ENCODE measurements at places on chromosomes 7 and 10. TPM values are rescaled to one million over a fixed set of nuclear protein-coding genes. Genes with fewer than 3 reads are reported as not detected.

PSD gene
- 7.8 TPM for polyA plus RNA-seq

DNA sequence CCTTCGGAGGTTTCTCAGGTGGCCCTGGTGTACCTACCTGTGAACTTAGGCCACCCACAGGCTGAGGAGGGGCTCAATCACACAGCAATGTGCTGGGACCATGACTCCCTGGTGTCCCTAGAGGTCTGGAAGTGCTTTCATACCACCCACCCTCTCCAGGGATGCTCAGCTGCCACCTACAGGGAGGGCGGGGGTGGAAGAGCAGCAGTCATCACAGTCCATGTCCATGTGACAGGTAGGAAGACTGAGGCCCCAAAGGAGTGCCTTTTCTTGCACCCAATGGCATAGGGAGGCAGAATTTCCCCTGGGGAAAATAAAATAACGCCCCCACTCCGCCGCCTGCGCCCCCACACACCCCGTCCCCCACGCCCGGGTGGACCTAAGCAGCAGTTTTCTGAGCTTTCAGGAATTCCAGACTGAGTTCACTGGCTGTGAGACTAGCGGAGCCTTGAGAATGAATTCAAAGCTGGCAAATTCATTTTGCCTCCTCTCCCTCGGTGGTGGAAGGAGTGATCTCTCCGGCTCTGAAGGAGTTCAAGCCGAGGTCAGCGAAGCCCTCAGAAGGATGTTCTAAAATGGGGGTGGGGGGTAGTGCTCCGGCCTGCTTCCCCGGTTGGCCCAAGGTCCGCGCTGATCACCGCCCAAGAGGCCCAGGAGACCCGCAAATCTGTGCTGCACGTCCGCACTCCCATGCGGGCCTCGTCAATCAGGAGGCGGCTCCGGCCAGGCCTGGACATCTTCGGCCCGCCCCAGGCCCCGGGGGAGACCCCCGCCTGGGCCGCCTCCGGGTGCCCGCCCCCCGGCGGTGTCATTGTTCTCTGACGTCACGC is 2.1 kb upstream of the ZMIZ1 start:
- DNase-seq: no peak

DNA sequence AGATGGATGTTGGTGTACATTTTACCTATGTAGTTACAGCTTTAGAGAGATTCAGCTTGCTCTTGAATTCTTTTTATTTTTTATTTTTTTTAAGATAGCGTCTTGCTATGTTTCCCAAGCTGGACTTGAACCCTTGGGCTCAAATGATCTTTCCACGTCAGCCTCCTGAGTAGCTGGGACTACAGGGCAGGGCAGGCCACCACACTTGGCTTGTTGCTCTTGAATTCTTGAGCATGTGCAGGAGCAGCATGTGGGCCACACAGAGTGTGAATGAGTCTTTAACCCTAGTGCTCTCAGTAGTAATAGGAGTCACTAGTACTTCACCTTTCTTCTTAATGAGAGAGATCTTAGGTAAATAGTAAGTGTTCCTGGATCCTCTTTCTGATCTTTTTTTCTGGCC is 26.7 kb upstream of the CYCS start:
- no peak for DNase-seq

GRCh38 chr7:151398446-151399304 is 11.2 kb downstream of the WDR86 start:
- DNase-seq: no peak

GRCh38 chr10:122476333-122476695 is 15.0 kb downstream of the HTRA1 start:
- DNase-seq: no peak

DNA sequence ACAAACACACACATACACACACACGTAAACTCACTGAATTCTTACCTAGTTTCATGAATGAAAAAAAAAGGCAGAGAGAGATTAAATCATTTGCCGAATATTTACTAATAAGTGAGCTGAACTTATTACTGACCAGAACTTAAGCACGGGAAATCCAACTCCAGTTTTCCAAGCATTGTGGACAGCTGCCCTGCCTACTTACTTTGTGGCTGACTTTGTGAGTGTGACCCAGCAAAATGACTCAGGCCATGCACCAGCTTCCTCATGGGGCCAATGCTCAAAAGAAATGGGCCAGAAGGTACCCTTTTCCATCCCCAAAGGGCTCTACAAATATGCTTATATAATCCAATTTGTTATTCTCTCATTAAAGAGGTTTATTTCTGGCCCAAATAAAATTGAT is 87.4 kb upstream of the RHOBTB1 start:
- DNase-seq: no peak
